AG09319 (cell line): ENCODE measurements at places on chromosomes 1 and 21.

GRCh38 chr1:1921459-1921862 is 2.4 kb upstream of the TMEM52 start:
- no peak for DNase-seq

DNA sequence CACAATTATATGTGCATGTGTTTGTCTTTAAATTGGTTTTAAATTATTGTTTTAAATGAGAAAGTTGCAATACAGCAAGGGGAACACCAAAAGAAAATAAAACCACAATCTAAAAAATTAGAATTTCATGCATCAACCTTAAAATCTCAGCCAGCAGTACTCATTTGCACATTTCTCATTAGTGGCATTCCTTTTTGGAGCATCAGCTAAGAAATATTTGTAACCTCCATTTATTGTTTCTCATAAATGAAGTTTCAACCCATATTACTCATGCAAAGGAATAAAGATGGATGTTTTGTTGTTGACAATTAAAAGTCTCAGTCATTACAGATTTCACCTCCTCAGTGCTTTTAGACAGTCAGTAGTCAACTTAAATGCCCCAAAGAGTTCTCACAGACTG is 160.1 kb downstream of the TBX15 start:
- no peak for DNase-seq

GRCh38 chr21:42591170-42591869 is 62.1 kb upstream of the PDE9A start:
- DNase-seq, result no peak

DNA sequence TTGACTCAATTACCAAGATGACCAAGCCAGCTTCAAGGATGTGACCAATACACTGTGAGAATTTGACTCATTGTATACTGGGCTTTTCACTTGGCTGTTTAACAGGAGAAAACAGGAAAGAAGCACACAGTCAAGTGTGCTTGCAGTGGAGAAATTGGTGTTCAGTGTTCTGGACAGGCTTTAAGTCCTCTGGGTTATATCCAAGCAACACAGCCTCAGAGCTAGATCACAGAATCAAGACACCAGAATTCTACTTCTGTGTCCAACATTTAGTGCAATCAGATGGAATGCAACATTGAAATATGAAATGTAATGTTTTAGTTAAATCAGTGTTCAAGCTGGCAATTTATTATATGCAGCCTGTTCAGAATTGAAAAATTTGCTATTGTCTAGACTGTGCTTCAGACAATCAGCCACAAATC is 694.4 kb downstream of the LTN1 start:
- no peak for DNase-seq

DNA sequence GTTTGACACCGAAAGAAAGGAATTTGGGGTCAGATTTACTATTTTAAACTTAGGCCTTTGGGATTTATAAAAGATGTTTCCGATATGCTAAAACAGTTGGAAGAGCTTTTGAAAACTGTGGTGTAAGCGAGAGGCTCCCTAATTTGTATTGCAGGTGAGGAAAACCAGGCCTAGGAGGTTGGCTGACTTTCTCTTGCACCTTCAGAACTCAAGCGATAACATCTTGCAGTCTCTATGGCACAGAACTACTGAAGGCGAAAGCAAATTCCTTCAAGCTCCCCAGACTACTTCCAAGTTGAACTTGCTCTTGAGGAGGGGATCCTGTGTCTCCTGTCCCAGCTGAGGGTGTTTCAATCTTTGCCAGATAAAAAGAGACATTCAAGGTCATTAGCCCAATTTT is 685.7 kb downstream of the ADGRL2 start:
- no peak for DNase-seq

DNA sequence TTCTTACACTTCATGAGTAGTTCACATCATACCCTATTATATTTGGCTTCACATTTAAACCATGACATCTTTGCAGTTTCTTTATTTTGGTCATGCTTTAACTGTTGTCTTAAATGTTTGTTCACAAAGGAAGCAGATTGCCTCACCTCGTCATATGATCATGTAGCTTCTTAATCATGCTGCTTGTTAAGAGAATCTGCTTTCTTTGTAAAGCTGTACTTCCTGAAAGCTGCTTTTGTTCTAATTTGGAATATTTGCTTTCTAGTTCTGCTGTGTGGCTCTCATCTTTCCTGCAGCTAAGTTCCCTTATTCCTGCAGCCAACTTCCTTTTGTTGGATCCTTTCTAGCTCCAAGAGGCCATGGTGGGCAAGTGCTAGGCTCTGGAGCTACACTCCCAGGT is 62.9 kb upstream of the SIM2 start:
- no peak for DNase-seq

GRCh38 chr1:8127171-8127641 is 101.1 kb upstream of the ERRFI1 start:
- no peak for DNase-seq

DNA sequence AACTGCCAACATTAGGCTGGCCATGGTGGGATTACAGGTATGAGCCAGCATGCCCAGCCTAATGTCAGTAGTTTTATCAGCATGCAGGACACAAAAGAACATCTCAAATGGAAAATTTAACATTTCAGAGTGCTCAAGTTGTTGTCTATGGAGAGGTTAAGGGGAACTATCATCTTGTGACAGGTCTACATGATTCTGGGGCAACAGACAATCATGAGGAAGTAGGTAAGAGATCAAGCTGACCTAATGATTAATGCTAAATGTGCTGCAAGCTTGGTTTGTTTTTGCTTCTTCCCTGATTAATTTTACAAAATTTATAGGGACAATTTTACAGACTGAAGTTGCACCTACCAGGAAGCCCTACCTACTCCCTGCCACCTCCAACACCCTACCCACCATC is 36.6 kb downstream of the FMO4 start:
- no peak for DNase-seq

DNA sequence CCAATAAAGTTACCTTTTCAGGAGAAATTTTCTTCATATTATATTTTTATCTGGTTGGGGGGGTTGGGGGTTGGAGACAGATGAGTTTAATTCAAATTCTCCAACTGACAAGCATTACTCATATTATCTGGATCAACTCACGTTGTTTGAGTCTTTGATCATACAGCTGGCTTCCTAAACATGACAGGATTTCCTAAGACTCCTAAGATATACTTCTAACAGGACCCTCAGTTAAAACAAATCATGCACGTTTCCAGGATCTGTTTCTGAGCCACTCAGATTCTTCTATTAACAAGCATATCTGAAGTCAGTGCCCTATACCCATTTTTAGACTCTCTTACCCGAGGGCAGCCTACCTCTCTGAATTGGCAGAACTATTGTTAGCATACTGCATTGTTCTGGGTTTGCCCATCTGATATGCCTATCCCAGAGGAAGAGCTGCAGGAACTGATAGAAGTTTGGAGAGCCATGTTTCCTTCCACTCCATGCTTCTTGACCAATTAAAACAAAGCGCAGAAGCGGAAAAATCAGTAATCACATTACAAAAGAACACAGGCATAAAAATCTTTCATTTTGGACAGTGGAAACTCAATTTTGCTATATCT is 653.9 kb downstream of the LTN1 start:
- DNase-seq, result no peak

GRCh38 chr1:91850708-91851107 is 35.2 kb downstream of the TGFBR3 start:
- no peak for DNase-seq

- no peak for DNase-seq
These were observed 20.3 kb upstream of the CA6 start for GRCh38 chr1:8925406-8925805.

DNA sequence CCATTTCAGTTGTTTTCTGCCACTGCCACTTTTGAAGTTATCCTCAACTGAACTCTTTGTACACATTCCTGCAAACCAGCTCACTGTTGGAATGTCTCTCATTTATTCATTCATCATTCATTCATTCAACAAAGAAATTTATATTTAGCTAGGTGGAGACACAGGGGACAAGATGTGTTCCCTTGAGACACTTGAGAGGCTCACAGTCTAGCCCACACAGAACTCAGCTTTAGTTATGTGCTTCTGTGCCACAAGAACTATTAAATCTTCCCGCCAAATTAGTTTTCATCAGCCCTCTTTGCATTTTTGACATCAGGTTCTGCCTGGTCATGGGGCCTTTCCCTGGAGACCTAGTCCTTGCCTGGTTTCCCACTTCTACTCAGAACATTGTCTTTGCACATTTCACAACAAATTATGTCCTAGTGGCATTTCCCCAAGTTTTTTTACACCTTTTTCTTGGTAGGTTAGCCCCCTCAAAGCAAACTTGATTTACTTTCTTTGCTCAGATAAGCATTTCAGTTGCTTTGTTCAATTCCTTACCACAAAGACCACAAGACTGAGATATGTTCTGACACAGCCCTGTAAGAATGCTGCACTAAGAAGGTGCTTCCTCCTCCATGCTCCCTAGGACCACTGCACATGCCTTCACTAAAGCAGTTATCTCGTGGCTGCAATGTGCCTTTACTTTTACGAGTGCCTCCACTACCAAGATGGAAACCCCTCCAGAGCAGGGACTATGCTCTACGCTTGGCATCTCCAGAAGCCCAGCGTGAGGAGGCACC is 31.0 kb downstream of the ILDR2 start:
- DNase-seq, result no peak

- peak; percentile 25 for DNase-seq
These were observed 104.5 kb upstream of the FMN2 start for GRCh38 chr1:239987103-239987745.

DNA sequence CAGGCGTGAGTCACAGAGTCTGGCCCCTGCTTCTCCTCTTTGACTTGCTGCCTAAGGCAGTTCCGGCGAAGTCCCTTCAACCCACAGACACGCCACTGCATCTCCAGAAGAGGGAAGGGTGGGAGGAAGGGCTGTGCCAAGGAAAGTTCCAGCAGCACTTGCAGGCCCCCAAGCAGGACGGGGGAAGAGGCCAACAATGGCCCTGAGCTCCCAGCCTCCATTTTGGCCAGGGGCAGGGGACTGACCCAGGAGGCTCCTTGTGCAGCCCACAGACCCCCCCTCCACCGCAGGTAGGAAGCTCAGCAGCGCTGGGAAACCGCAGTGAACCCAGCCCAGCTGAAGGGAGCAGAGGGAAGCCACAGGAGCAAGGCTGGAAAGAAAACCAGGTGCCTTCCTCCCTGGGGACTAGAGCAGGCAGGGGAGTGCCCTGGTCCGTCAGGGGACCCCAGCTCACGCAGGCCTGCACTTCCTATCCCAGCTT is 35.4 kb downstream of the ACOT7 start:
- DNase-seq, result no peak

DNA sequence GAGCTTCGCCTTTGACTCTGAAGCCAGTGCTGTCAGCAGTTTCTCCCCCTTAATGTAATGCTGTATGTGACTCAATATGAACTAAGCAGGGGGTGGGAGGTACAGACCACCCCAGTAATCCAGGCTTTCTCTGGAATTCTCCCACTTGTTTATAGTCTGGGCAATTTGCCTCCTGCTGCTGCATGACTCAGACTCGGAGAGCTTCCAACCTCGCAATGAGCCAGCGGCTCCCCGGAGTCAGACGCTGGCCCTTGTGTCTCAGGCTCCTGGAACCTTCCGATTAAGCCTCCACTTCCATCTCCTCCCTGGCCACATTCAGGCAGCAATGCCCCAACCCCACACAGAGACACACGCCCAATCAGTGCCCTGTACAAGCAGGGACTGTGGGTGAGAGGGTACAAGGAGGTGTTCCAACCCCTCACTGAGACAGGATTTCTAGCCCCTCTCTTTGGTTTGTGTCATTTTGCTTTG is 471.7 kb upstream of the VAMP3 start:
- DNase-seq, result peak; percentile 88

DNA sequence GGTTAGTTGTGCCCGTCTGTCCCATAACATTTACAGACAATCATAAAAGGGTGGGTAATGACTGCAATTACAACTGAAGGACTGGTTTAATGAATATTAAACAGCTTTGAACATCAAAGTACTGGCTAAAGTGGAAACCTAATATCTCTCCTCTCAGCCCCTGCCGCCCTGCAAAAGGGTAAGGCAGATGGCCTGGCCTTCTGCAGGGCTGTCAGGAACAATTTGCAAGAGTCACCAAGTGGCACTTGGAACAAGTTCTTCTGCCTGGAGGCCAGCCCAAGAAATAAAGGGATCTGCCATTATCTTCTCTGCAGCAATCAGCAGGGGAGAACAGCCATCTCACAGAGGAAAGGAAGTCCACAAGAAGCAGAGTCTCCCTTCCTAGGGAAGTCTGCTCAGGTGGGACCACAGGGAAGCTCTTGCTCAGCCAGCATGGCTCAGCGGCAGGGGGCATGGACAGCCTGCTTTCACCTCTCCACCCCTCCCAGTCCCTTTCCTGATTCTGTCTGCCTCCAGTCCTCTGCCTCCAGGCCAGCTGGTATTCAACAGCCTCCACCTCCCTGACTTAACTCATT is 96.1 kb downstream of the TRABD2B start:
- DNase-seq, result no peak

GRCh38 chr1:234592240-234592639 is 17.7 kb downstream of the IRF2BP2 start:
- no peak for DNase-seq

DNA sequence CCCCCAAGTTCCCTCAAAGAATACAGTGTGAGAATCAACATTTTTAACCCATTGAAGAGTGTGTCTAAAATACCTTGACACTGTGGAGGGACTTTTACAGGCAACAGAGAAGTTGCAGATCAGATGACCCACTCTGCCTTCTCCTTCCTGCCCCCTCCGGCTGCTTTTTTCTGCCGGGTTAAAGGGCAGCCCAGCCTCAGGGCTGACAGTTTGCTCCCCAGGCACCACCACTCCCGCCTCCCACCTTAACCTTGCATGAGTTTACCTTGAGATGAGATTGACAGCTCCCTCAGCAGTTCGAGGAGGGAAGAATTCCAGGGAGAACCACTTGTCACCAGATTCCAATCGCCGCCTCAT is 3.2 kb downstream of the MTHFR start:
- no peak for DNase-seq

- no peak for DNase-seq
These were observed 17.3 kb upstream of the TRIM67 start for GRCh38 chr1:231144416-231145193.

GRCh38 chr1:45172005-45172404 is 34.4 kb downstream of the ZSWIM5 start:
- no peak for DNase-seq

- DNase-seq, result no peak
These were observed 133.3 kb upstream of the SYT6 start for GRCh38 chr1:114286960-114287359.

GRCh38 chr1:153985341-153985912 is 712 bp downstream of the RAB13 start:
- DNase-seq, result no peak

- DNase-seq, result no peak
These were observed 64.5 kb downstream of the KIF14 start for GRCh38 chr1:200556002-200556401.

DNA sequence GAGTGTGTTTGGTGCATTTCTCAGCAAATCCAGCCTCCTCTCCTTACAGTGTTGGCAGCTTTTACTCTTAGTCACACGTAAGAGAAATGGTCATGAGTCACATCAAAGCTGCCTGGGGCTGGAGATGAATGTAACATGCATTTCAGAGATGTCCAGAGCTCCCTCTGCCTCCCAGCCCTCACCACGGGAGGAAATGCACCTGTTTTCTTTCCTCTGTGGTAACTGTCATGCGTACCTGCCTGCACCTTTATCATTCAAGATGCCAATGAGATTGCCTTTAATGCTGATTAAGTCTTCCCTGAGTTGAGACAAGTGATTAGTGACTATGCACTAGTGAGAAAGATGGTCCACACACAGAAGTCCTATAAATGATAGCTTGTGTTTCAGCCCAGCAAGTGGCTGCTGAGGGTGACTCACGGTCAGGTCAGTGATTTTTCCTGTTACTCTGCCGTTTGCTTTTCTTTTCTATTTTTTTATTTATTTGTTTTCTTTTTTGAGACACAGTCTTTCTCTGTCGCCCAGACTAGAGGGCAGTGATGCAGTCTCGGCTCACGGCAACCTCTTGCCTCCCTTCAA is 277.3 kb upstream of the FMN2 start:
- DNase-seq, result peak; percentile 14

- DNase-seq, result no peak
These were observed 103.9 kb downstream of the ZBTB18 start for GRCh38 chr1:244154872-244155531.
